PC-9 (cell line): ENCODE measurements at places on chromosomes 4 and X. TPM values are rescaled to one million over a fixed set of nuclear protein-coding genes. Genes with fewer than 3 reads are reported as not detected.

FRYL gene
- 43.5 and 53.9 TPM in 2 replicates for total RNA-seq

TEX28 gene
- not detected in 2 replicates for total RNA-seq

PAK3 gene
- not detected in 2 replicates for total RNA-seq

TREX2 gene
- total RNA-seq, result 2.0 and 2.3 TPM in 2 replicates

NUDT10 gene
- not detected in 2 replicates for total RNA-seq

SMR3B gene
- total RNA-seq, result not detected in 2 replicates

AFF1 gene
- 45.3 and 52.8 TPM in 2 replicates for total RNA-seq

DIPK2B gene
- total RNA-seq, result not detected in 2 replicates

GRCh38 chr4:89765966-89766365 lies 71.0 kb downstream of the SNCA start:
- no peak for DNase-seq

DNA sequence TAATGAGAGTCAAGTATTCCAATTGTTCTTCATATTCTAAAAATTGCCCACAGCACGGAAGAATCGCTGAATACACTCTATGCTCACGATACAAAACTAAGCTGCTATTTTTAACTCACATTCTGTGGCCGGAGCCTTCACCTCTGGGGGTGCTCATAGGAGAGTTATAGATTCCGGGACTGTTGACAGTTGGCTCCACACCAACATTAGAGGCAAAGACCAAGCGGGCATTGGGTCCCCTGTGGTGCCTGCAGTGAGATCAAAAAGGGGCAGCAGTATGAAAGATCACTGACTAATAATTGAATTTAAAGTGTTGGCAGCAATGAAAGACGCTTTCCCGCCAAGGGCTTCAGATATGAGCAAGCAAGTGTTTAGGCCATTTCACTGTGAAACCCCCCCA lies 146.0 kb downstream of the TMEM144 start:
- DNase-seq, result no peak

DNA sequence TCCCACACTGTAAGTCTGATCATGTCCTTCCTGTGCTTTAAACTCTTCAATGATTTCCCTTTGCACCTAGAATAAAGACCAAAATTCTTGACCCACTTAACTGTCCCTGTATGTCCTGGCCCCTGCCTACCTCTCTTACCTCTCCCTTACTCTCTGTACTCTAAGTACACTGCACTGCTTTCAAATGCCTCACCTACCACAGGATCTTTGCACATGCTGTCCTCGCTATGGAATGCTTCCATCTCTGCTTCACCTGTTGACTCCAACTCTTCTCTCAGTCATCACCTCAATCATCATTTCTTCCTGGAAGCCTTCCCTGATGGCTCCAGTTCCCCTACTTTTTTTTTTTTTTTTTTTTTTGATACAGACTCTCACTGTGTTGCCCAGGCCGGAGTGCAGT lies 29.0 kb upstream of the SEPTIN6 start:
- no peak for DNase-seq

DNA sequence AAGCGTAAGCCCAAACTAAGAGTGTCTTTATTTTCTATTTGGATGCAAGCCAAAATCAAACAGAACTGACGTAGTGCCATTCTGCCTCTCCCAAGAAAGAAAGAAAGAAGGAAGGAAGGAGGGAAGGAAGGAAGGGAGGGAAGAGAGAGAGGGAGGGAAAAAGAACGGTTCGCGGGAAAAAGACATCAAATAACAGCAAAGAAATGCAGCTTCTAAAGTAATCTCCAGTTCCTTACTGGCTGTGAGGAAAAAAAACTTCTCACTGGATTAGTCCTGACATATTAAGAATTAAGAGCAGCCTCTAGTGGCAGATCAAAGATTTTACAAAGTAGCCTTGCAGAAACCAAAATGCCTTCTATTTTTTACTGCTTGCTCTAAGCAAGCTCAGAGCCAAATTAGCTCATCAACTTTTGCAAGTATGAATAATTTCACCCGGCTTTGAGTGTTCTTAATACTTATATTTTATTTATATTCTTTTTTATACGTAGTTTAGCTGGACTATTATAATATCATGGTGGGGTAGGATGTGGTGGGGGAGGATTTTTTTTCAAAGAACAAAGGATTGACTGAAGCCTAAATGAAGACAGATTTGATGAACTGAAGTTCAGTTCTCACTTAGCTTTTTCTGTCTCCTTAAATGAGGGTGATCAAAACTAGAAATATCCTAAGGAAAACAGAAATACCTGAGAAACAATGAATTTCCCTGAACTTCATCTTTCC lies 36.6 kb downstream of the PITX2 start:
- peak; percentile 42 for DNase-seq

DNA sequence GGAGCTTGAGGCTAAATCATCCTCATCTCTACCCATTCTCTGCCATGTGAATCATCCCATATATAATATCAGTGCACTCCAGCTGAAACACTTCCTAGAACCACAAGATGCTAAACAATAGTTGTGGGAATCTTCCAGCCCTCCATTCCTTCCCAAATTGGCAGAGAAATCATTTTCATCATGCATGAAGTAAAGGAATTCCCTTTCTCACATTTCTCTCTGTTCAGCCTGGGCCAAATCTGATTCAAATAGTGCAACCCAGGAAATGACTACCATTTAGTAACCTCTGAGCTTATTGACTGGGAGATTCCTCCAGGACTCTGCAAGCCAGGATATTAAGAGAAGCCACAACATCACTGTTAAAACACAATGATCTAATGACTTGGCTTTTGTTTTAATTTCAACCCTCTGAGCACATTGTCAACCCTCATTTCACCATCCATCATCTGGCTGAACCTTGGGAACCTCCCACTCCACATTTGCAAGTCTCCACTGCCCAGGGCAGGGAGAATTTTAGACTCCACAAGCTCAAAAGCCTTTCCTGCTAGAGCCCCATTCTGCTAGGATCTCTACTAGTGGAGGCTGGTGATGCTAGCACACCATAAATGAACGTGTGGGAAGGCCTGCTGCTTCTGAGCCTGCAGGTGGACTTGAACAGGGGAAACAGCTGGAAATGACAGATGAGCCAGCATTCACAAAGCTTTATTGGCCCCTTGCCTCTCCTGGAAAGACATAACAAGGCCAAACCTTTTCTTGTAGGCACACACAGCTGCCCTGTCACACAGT lies 133.9 kb downstream of the TET2 start:
- no peak for DNase-seq

- DNase-seq, result no peak
These were observed 142.8 kb downstream of the MGST2 start for GRCh38 chr4:139808381-139808807.

DNA sequence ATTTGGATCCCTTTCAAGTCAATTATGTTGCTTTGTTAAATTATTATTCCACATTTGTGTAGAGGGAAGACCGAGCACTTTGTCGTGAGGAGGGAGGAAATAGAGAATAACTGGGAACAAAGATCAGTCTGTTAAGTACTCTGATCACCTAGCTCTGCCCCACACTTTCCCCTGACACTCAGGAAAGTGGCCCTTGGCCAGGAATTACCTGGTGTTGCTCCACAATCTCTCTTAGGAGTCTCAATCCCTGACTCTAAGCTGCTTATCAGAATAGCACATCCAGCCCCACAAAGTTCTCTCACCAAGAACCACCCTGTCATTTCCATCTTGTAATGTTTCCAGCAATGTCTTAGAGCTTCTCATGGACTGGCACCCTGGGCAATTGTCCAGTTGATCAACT lies 83.8 kb upstream of the BMPR1B start:
- no peak for DNase-seq

DNA sequence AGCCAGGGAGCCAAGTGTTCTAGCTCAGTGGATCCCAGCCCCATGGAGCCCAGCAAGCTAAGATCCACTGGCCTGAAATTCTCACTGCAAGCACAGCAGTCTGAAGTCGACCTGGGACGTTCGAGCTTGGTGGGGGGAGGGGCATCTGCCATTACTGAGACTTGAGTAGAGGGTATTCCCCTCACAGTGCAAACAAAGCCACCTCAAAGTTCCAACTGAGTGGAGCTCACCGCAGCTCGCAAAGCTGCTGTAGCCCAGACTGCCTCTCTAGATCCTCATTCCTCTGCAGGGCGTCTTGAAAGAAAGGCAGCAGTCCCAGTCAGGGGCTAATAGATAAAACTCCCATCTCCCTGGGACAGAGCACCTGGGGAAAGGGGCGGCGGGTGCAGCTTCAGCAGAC lies 226.3 kb downstream of the ZIC3 start:
- no peak for DNase-seq
